ENCODE measurements at places on chromosomes 5 and 9. TPM values are rescaled to one million over a fixed set of nuclear protein-coding genes. Genes with fewer than 3 reads are reported as not detected.

LRRC14B gene
- total RNA-seq: 0.54 TPM

SLU7 gene
- total RNA-seq: 21.5 TPM

GRCh38 chr5:73338256-73339050 lies 110.1 kb downstream of the FOXD1 start:
- no peak for DNase-seq

PDZD2 gene
- total RNA-seq: 13.5 TPM

- DNase-seq: peak; percentile 66
Measured at GRCh38 chr9:99231711-99232110, 9.6 kb downstream of the SEC61B start.

Measured in hematopoietic multipotent progenitor cell (in vitro differentiated cells).